Activated naive CD4-positive, alpha-beta T cell treated with anti-CD3 and anti-CD28 coated beads, Interleukin-2, amount 50 U/mL, for 16 hours (primary cell): ENCODE measurements at places on chromosomes 16 and 17.

- no peak for DNase-seq
Observed at GRCh38 chr17:19316761-19317358, 45.7 kb downstream of the B9D1 start.

DNA sequence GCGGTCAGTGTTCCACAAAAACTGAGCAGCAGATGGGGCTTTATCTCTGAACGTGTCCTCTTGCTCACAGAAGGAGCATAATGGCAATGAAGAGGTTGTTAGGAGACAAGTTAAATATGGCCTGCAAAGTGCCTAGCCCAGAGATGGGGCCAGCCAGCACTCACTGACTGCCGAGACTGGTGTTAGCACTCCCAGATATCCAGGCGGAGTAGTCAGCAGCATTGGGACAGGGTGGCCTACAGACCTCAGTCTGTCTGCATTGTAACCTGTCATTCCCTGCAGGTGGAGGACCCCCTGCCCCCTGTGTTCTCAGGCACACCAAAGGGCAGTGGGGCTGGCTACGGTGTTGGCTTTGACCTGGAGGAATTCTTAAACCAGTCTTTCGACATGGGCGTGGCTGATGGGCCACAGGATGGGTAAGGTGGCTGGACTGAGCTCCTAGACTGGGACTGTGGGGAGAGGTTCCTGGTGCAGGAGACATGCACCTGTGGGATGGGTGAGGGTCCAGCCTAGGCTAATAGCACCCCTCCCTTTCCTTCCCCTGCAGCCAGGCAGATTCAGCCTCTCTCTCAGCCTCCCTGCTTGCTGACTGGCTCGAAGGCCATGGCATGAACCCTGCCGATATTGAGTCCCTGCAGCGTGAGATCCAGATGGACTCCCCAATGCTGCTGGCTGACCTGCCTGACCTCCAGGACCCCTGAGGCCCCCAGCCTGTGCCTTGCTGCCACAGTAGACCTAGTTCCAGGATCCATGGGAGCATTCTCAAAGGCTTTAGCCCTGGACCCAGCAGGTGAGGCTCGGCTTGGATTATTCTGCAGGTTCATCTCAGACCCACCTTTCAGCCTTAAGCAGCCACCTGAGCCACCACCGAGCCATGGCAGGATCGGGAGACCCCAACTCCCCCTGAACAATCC lies 4.2 kb downstream of the MFAP4 start:
- DNase-seq: no peak

- DNase-seq: no peak
Observed at GRCh38 chr17:53499277-53499676, 323.4 kb upstream of the KIF2B start.

GRCh38 chr16:63192980-63193379 lies 1156.7 kb upstream of the CDH8 start:
- no peak for DNase-seq
